ENCODE measurements at places on chromosomes 5 and 9.

GRCh38 chr5:152638996-152639552 is 234.0 kb upstream of the NMUR2 start:
- no peak for DNase-seq

DNA sequence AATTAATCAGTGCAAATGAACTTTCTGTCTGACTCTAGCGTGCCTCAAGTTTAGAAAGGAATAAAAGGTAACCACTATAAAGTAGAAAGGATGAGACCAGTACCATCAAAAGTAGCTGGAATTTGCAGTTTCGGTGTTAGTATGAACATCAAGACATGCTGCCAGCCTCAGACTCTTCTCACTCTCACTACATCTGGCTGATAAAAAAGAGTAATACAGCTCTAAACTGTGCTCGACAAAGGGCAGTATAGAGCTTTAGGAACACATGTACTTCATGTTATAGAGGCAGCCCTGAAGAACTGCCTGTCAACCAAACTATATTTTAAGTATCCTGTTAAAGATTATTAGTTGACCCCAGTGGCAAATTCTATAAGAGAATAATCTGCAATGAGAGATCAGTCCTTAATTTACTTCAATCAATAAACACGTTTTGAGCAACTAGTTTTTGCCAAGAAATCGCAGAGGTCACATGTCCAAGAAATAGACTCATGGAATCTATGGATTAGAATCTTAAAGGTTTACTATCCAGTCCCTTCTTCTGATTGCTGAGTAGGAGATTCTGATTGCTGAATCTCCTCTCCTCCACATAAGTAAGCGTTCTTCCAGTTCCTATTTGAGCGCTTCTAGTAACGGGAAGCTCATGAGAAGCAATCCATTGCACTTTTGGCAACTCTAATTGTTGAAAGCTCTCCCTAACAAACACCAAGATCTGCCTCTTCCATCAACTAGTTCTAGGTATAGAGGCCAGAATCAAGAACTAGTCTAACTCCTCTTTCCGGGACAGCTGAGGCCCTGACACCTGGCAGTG is 941 bp downstream of the XPA start:
- no peak for DNase-seq

DNA sequence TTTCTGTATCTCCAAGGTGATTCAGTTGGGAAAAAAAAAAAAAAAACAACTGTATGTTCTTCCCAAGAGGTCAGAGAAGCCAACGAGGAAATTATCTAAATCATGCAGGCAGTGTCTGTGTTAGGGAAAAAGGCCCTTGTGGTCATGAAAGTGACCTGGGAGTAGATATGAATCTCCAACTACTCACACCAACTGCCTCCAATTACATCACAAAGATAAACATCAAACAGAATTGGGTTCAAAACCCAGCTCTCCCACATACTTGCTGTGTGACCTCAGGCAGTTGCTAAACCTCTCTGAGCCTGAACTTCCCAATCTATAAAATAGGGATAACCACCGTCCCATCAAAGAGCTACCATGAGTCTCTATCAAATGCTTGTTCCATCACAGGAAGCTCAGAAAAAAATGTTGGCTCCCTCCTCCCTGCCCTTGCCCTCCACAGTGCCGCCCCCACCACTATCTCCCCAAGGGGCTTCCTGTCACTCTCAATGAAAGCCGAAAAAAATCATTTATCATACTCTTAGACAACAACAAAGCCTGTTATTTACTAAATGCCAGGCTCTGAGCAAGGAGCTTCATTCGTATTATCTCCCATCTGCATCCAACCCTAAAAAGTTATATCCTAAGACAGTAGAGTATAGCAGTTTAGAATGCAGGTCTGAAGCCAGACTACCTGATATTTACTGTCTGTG is 42.9 kb downstream of the CDK5RAP2 start:
- DNase-seq = no peak

DNA sequence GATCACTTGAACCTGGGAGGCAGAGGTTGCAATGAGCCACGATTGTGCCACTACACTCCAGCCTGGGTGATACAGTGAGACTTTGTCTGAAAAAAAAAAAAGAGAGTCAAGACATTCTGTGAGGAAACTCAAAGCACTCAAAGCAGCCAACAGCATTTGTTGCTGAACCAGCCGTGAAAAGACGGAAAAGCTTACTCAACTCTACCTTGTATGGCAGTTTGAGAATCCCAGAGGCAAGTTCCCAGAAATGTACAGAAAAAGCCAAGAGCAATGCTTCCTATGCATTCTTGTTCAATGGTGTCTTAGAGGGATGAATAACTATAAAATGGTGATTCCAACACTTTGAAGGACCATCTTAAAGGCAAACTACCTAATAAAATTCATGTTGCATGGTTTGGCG is 170.2 kb downstream of the HSD17B3 start:
- DNase-seq = no peak

GRCh38 chr5:83589786-83590185 is 118.2 kb downstream of the VCAN start:
- no peak for DNase-seq

Data from T-helper 2 cell treated with Interferon-gamma antibody and Interleukin-4, amounts not matched to agents 5 μg/mL and 100 μg/mL, for 36 hours (primary cell).